ENCODE measurements at places on chromosomes 7 and 10. TPM values are rescaled to one million over a fixed set of nuclear protein-coding genes. Genes with fewer than 3 reads are reported as not detected.
A peak's percentile ranks its signal among the peaks of the same experiment; 100 is the strongest.

Gene C10orf62
- not detected for total RNA-seq

Gene ERVW-1
- total RNA-seq: not detected

Gene NSUN5
- total RNA-seq: 31.4 TPM

Gene NPC1L1
- total RNA-seq: 0.08 TPM

- no peak for DNase-seq
- no peaks in the 10 kb centered on the region for H3K36me3 ChIP-seq
- H3K27me3 ChIP-seq: no peaks in the 10 kb centered on the region
- no peak overlapping the region for H3K4me3 ChIP-seq
- H3K27ac ChIP-seq: no peak overlapping the region
These were observed 4.1 kb upstream of the ADCK2 start for GRCh38 chr7:140668641-140669040.

DNA sequence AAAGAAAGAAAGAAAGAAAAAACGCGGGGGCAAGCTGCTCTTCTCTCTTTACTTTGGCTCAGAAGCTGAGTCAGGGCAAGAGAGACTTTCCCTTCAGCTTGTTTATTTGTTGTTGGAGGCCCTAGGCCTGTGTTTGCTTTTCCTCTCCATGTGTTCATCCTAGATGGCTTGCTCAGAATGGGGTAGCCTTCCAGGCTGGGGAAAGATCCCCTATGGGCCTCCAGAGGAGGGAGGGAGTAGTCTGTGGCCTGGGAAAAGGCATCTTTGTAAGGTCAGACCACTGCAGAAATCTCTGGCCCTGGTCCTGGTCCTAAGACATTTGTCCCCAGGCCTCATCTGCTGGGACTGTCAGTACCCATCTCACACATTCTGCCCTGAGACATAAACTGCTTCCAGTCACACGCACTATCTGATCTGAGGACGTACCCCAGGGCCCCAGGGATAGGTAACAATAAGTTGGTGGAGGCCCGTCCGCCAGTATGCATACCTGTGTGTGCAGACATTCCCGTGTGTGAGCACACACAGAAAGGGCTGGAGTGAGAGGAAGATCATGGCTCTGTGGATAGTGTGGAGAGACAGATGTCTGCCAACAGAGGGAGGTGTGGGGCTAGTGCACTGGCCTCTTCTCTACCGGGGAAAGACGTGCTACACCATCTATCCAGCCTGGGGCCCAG lies 4.9 kb upstream of the SCD start:
- H3K36me3 ChIP-seq: no peaks in the 10 kb centered on the region
- no peak overlapping the region for H3K4me3 ChIP-seq
- DNase-seq: no peak

DNA sequence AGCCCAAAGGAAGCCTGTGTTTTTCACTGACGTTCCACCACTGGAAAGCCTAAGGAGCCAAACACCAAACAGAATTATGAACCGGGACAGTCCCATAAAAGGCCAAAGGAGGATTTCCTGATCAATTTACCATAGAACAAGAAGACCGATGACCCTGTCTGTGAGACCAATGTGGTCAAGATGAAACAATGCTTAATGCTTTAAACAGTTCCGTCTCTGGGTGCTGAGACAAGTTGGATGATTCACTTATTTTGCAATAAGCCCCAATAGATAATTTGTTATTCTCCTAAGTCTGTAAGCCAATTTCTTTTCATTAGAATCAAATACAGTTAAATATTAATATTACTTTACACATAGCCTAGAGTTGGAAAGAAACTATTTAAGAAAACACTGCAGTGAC lies 134.9 kb downstream of the MICU1 start:
- H3K27ac ChIP-seq: no peak overlapping the region
- H3K4me1 ChIP-seq: no peaks in the 10 kb centered on the region
- H3K36me3 ChIP-seq: peaks cover 3% of the 10 kb centered on the region
- no peak for DNase-seq
- no peak overlapping the region for H3K4me3 ChIP-seq

GRCh38 chr10:71719464-71720201 lies at the start of gene C10orf105:
C10orf105 (minus strand) TSS chr10:71719778; CDS start chr10:71716337, 3,441 bp downstream.
- H3K27me3 ChIP-seq: no peaks in the 10 kb centered on the region
- peak within 1 kb of the TSS; percentile 66 for H3K27ac ChIP-seq
- H3K4me1 ChIP-seq: peaks cover 41% of the 10 kb centered on the region
- no peak within 1 kb of the TSS for H3K4me3 ChIP-seq
- peaks cover 2% of the 10 kb centered on the region for H3K36me3 ChIP-seq

- H3K27me3 ChIP-seq: no peaks in the 10 kb centered on the region
- no peak overlapping the region for H3K27ac ChIP-seq
- H3K36me3 ChIP-seq: no peaks in the 10 kb centered on the region
These were observed 875.5 kb upstream of the SORCS1 start for GRCh38 chr10:108039821-108040584.

DNA sequence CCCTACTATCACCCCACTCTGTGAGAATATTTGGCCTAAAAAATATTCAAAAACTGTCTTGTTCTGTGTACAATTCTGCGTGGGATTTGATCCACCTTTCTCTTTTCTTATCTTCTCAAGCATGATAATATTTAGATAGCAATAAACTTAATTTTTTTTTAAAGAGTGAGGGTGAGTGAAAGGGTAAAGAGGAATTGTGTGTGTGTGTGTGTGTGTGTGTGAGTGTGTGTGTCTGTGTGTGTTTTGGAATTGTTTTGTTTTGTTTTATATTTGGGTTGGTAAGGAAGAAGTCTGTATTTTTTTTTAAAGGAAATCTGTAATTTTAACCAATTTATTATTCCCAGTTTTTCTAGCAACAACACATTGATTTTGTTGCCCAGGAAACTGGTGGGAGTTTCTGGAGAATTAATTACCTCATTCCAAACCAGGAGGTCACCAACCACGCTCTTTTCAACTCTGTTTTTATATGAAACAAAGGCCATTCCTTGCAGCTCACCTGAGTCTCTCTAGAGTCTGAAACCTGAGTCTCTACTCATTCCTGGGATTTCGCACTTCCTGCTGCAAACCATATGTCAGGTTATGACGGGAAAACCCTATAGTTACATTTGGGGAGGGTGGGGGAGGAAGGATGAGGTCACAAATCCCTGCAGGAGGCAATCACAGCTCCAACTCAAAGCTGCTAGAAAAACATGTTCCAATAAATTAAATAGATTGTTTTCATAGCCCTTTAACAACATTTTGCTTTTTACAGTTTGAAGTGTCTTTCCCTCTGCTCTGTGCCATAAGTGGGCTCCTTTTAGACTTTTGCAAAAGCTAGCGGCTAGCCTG lies 38.1 kb upstream of the XPNPEP1 start:
- no peak for DNase-seq
- no peaks in the 10 kb centered on the region for H3K36me3 ChIP-seq
- H3K4me3 ChIP-seq: no peak overlapping the region
- peaks cover 5% of the 10 kb centered on the region for H3K27me3 ChIP-seq

DNA sequence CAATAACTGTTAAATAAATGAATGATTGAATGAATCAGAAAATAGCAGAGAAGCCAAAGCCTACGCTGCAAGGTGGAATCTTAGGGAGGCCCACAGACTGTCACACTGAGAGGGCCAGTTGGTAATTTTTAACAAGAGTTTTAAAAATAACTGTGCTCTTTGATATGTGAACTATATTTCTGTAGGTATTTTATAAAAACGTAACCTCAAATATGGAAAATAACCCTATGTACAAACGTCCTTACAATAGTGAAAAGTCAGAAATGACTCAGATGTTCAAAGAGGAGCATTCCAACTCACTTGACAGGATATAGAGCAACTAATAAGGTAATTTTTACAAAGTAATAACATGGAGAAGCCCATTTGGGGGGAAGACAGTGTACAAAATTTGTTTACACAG lies 18.9 kb upstream of the TMEM273 start:
- no peaks in the 10 kb centered on the region for H3K4me1 ChIP-seq
- no peak for DNase-seq
- peaks cover 16% of the 10 kb centered on the region for H3K27me3 ChIP-seq
- no peak overlapping the region for H3K4me3 ChIP-seq
- peaks cover under 1% of the 10 kb centered on the region for H3K36me3 ChIP-seq
- H3K27ac ChIP-seq: no peak overlapping the region

DNA sequence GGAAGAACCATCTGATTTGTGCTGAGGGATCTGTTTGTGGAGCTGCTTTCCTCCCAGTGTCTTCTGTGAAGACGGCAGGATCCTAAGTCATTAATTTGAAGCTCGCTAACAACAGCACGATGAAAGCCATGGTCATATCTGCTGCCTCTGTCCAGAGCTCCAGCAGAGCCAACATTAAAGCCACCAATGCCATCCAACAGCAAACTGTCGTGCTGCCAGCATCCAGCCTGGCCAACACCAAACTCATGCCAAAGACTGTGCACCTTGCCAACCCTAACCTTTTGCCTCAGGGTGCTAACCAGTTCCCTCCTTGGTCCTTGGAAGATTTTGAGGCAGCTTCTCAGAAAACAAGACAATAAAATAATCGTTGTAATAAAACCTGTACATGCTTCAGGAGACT lies 36.2 kb downstream of the HTR5A start:
- H3K27me3 ChIP-seq: peaks cover 42% of the 10 kb centered on the region
- no peaks in the 10 kb centered on the region for H3K4me1 ChIP-seq
- no peak overlapping the region for H3K27ac ChIP-seq
- no peak overlapping the region for H3K4me3 ChIP-seq

- no peak overlapping the region for H3K27ac ChIP-seq
- H3K4me1 ChIP-seq: peaks cover 19% of the 10 kb centered on the region
- H3K36me3 ChIP-seq: peaks cover 10% of the 10 kb centered on the region
- H3K4me3 ChIP-seq: no peak overlapping the region
- peaks cover 81% of the 10 kb centered on the region for H3K27me3 ChIP-seq
- no peak for DNase-seq
These were observed 186.7 kb upstream of the SHH start for GRCh38 chr7:155998766-155999630.

DNA sequence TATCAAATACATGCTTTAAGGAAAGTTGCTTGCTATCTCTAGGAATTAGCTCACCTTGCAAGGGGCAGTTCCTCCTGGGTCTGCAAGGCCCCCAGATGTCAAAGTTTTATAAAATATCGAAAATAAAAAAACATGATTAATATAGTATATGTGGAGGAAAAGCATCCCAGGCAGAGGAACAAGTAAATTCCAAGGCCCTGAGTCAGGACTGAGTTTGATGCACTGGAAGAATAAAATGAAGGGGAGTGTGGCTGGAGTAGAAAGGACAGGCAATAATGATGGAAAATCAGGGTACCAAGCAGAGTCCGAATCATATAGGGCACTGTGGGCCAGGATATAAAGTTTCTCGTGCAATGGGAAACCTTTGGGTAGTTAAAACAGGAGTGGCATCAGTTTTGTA lies 112.4 kb upstream of the EEPD1 start:
- peaks cover 8% of the 10 kb centered on the region for H3K27me3 ChIP-seq
- H3K36me3 ChIP-seq: peaks cover 2% of the 10 kb centered on the region
- H3K27ac ChIP-seq: no peak overlapping the region
- H3K4me1 ChIP-seq: peaks cover 13% of the 10 kb centered on the region
- no peak overlapping the region for H3K4me3 ChIP-seq

GRCh38 chr10:119517235-119518141 lies 25.0 kb downstream of the RGS10 start:
- DNase-seq: no peak
- H3K27me3 ChIP-seq: no peaks in the 10 kb centered on the region
- peaks cover 37% of the 10 kb centered on the region for H3K4me1 ChIP-seq
- H3K4me3 ChIP-seq: peak overlapping the region; percentile 87

DNA sequence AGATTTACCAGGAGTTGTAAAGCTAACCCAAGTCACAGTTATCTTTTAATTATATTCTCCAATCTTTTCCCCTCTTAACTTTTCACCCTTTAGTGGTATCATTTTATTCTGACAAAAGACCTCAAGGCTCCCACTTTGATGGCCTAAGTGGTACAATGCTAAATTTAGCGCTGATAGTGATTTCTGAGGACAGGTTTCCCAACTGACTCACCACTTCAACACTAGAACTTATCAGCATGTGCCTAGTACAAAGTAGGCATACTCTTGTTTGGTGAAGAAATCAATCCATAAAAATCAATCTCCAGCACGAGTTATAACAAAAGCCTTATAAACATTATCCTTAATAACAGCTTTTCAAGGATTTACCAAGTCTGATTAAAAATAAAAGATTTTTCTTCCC lies 7.5 kb downstream of the SNX13 start:
- no peaks in the 10 kb centered on the region for H3K27me3 ChIP-seq
- H3K4me1 ChIP-seq: peaks cover 43% of the 10 kb centered on the region
- H3K4me3 ChIP-seq: no peak overlapping the region
- peaks cover 4% of the 10 kb centered on the region for H3K36me3 ChIP-seq
- no peak overlapping the region for H3K27ac ChIP-seq
